ENCODE measurements at places on chromosomes 2 and 18.

DNA sequence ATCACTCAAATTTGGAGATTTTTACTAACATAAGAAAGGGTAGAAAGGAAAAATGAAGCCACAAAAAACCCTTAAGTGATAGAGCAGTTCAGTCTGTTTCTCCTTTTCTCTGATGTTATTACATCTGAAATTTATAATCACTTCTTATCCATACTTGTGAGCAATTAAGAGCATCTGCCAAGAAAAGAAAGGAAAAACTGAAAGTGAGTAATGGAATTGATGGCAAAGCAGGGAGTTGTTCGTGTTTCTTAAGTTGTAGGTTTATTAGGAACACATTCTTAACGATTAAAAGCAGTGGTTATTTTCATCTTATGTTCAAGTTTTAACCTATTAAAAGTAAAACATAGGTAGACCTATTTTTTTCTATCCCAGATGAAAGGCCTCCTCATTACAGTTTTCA, 277.7 kb downstream of the RND3 start:
- no peak for DNase-seq

GRCh38 chr2:209431701-209432100, 7.9 kb downstream of the MAP2 start:
- no peak for DNase-seq

DNA sequence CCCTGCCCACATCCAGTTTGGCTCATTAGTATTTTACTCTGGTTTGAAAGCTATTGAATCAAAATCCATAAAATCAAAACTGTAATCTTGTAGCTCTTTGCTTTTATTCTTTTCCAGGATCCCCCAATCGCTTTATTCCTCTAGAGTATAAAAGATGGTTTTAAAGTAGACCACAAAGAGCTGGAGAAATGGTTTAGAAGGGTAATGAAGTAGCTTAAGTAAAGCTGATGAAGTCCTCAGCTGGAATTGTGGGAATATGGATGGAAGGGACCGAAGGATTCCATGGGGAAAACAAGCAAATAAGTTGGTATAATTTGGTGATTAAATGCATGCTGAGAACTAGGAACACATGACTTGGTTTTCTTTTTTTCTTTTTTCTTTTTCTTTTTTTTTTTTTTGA, 12.3 kb downstream of the ARHGAP28 start:
- no peak for DNase-seq

- no peak for DNase-seq
These were observed 233.9 kb upstream of the FOSL2 start for GRCh38 chr2:28158791-28159190.

- no peak for DNase-seq
These were observed 1605.3 kb upstream of the ACVR2A start for GRCh38 chr2:146239392-146240135.

DNA sequence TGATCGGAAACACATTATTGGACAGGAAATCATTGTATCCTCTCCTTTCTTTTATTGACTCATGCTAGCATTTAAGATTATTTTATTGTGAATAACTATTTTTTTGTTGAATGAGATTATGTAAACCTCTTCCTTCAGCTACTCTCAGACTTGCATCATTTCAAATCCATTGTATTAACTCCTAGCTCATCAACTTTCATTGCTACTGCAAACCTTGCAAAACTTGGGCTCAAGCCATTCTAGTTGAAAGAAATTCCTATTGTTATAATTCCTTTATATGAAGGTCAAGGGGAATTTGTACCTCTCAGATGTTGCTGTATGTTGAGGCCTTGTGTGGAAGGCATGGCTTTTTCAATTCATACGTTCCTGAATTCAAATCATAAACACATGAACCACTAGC, 1764.6 kb downstream of the SUCLG1 start:
- no peak for DNase-seq

DNA sequence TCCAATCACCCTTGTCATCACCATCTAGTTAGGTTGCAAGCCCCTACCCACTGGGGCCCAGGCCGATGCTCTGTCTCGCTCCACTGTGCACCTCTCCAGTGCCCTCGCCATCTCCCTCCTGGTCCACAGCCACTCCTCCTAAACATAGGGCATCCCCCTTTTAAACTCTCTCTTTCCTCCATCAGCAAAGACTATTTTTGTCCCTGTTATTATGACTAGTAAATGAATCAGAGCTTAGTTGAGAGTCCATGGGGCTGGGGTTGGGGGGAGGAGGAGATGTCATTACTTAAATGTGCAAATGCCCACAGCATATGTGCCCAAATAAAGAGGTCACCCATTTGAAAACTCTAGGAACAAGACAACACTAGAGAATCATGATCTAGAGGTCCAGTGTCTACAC, 167.4 kb downstream of the TRABD2A start:
- no peak for DNase-seq

- DNase-seq = no peak
These were observed 47.6 kb downstream of the DTNA start for GRCh38 chr18:34757666-34758065.

- no peak for DNase-seq
These were observed 388.8 kb downstream of the CBLN2 start for GRCh38 chr18:72155327-72155726.

- no peak for DNase-seq
These were observed 368.6 kb upstream of the TFPI start for GRCh38 chr2:187922846-187923245.

DNA sequence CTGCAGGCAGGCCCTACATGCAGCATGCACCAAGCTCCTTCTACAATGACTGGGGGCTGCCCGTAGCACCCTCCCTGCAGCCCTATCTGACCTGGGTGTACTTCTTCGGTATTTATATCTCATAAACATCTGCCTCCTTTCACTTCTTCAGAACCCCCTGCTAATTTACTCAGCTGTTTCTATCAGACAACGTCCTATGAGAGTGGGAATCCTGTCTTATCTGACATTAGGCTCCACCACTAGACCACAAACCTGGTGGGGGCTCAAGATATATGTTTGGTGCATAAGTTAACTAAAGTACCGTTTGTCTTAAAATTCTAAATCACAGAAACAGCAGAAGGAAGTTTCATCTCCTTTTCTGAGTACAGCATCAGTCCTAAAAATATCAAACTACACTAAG, 10.6 kb downstream of the HSBP1L1 start:
- DNase-seq = no peak

- no peak for DNase-seq
These were observed 520.9 kb downstream of the CPS1 start for GRCh38 chr2:211077216-211077767.

- DNase-seq = peak; percentile 75
These were observed 239.8 kb downstream of the HAUS1 start for GRCh38 chr18:46343931-46344372.

GRCh38 chr2:99399063-99399462, 61.9 kb downstream of the EIF5B start:
- DNase-seq = no peak

- DNase-seq = no peak
These were observed 9.4 kb downstream of the DNPEP start for GRCh38 chr2:219378163-219378851.

DNA sequence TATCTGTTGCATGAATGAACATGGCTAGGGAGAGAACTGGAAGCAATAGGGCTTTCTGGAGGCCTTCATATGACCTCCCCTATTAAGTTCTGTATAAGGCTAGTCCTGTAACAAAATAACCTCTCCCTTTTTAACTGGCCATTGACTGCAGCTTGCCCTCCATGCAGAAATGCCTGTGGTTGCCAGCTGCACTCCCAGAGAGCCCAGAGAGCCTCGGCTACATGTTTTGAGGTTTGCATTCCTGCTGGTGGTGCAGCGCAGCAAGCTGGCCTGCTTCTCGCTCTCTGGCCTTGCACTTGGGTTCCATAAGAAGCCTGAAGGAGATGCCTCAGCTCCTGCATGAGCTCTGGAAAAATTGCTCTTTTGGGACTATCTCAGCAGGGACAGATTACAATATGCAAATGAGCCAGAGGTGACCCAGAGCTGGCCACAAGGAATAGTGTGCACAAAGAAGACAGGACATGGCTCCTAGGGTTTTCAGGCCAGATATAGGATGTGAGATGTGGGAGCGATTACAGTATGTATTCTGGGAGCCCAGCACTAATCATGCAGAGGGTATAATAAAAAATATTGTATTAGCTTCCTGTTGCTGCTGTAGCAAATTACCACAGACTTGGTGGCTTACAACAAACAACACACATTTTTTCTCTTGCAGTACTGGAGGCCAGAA, 186.7 kb downstream of the INSIG2 start:
- DNase-seq = no peak

DNA sequence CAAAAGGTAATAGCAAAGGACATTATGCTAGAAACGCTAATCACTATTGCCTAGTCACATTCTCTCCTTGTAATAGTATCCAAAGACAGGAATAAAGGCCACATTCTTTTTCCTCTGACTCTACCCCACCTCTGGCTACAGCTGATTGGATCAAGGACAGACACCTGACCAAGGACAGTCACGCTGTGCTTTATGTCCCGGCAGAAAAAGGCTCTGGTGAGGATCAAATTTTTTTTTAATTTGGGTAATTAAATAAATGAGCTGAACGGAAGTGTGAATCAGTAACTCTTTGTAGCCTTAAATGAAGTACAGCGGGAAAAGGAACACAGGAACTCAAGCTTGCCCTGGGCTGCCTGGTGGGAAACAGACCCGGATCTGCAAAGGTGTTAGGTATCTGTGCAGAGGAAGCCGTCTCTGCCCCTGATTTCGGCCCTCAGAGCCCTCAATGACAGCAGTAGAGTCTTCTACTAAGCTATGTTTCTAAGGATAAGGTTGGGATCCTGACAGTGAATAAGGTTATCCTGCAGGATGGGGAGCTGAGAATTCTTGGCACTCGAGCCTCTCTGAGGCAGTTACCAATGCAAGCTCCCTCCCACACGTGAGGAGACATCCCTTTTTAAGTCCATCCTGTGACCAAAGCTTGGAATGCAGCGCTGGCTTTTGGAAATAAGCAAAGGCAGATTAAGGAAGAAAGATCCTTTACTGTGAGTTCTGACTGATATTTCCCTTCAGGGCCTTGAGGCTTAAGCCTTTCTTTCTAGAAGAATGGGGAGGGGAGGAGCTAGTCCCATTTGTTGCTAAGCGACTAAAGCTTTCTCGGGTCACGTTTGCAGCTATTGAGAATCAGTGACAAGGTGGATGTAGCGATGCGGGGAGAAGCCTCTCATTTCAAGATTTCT, 37.8 kb upstream of the IKZF2 start:
- DNase-seq = no peak

GRCh38 chr18:69941183-69941582, 6.5 kb downstream of the CD226 start:
- DNase-seq = no peak

DNA sequence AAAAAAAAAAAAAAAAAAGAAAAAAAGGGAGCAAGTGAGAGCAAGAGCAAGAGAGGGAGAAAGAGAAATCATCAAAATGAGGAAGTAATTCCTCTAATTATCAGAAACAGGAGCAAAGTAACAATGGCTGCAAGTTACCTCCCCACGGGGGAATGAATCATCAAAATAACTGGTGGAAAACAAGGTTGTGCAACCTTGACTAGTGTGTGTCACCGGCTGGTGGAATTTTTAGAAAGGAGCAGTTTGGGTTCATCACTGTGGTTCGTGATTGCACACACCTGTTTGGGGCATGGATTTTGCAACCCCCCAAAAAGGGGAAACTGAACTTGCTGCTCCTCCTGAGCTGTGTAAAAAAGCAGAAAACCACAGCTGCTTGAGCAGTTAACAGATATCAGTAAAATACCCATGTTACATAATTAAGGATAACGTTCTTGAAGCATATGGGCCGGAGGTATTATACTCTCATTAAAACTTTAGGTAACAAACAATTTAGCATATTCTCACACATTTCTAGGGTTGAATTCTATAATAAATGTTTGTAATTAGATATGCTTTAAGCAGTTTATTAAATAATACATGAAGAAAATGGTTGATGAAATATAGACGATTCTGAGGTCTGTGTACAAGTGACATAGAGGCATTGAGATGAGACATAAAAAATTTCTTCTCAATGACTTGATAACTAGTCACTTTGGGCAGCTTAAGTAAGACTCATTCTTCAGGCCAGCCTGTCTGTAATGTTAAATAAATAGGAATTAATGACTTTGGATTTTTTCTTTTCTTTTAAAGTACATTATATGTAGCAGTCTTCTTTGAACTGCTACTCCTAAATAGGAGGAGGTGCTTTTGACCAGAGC, 184.2 kb upstream of the ZEB2 start:
- no peak for DNase-seq

Measured in GM10248 (cell line).